CD14-positive monocyte (primary cell): ENCODE measurements at places on chromosomes 4 and X.

GRCh38 chrX:69197690-69198089 lies 32.4 kb upstream of the PJA1 start:
- no peaks in the 10 kb centered on the region for H3K36me3 ChIP-seq
- no peak for DNase-seq
- H3K27ac ChIP-seq: no peak overlapping the region
- H3K4me1 ChIP-seq: no peaks in the 10 kb centered on the region
- no peak overlapping the region for H3K4me3 ChIP-seq

- peaks cover 4% of the 10 kb centered on the region for H3K4me1 ChIP-seq
- peaks cover 10% of the 10 kb centered on the region for H3K27me3 ChIP-seq
- H3K27ac ChIP-seq: no peak overlapping the region
- H3K36me3 ChIP-seq: no peaks in the 10 kb centered on the region
- DNase-seq: no peak
Measured at GRCh38 chr4:25088093-25088952, 57.6 kb upstream of the LGI2 start.

GRCh38 chrX:68719181-68719903 lies 71.9 kb downstream of the STARD8 start:
- H3K4me1 ChIP-seq: no peaks in the 10 kb centered on the region
- H3K36me3 ChIP-seq: peaks cover 100% of the 10 kb centered on the region
- H3K27ac ChIP-seq: no peak overlapping the region
- H3K4me3 ChIP-seq: no peak overlapping the region
- no peak for DNase-seq

- peaks cover 98% of the 10 kb centered on the region for H3K36me3 ChIP-seq
- no peak for DNase-seq
- no peak overlapping the region for H3K4me3 ChIP-seq
- no peaks in the 10 kb centered on the region for H3K4me1 ChIP-seq
- no peak overlapping the region for H3K27ac ChIP-seq
- H3K27me3 ChIP-seq: no peaks in the 10 kb centered on the region
Measured at GRCh38 chr4:152325831-152326230, 210.1 kb downstream of the FBXW7 start.

GRCh38 chr4:144355811-144356757 lies 215.6 kb upstream of the GYPA start:
- H3K27me3 ChIP-seq: no peaks in the 10 kb centered on the region
- no peak overlapping the region for H3K27ac ChIP-seq
- H3K4me1 ChIP-seq: peaks cover 11% of the 10 kb centered on the region
- DNase-seq: peak; percentile 6
- H3K4me3 ChIP-seq: no peak overlapping the region
- H3K36me3 ChIP-seq: no peaks in the 10 kb centered on the region
